SW 1271 (cell line): ENCODE measurements at places on chromosomes 2 and 18.

- DNase-seq, result no peak
Measured at GRCh38 chr18:22344445-22344844, 73.3 kb downstream of the CTAGE1 start.

GRCh38 chr2:219515874-219516629, 1.8 kb downstream of the ASIC4 start:
- DNase-seq, result no peak

- no peak for DNase-seq
Measured at GRCh38 chr2:122749405-122749804, 994.0 kb downstream of the TSN start.

DNA sequence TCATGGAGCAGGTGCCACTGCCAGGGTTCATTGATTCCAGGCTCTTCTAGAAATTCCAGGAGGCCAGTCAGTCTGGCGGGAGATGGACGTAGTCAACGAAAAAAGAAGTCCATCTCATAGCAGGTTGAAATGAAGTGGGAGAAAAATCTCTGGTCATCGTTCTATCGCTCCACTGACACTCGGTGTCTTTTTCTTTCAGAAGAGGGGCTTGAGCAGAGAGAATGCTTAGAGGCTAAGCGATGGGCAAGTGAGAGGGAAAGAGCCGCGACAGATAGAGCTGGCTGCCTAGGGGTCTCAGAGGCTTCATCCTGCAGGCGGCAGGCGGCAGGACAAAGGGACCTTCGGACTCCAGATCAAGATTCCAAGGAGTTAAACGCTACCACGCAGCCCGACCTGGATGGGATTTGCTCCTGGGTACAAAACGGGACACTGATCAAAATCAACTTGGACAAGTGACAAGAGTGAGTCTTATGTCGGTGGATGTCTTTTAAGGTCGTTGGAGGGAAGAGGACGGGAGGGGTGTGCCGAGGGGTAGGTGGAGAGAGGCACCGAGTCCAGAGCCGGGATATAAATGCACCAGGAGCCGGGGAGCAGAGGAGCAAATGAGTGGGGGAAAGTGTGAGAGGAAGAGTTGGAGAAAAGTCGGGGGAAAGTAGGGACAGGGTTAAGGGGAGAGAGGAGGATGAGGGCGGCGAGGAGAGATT, 677 bp upstream of the TMEM178A start:
- DNase-seq, result no peak

DNA sequence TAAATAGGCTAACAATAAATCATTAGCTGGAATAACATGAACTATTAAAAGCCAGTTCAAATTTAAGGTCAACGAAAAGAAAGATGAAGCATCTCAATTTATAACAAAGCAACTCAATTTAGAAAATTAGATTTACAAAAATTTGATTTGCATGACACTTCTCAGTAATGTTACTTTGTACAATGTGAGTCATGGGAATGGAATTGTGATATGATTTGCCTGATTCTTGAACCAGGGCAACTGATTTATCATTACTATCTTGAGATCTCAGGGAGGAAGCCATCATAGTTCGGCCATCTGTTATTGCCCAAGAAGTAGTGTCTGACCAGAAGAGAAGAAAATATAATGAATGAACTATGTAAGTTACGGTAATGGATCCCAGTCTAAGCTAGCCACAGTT, 193.1 kb downstream of the RIT2 start:
- DNase-seq, result no peak

GRCh38 chr18:46596119-46596518, 60.9 kb downstream of the LOXHD1 start:
- no peak for DNase-seq

- no peak for DNase-seq
Measured at GRCh38 chr2:26542194-26542455, 64.2 kb upstream of the OTOF start.

DNA sequence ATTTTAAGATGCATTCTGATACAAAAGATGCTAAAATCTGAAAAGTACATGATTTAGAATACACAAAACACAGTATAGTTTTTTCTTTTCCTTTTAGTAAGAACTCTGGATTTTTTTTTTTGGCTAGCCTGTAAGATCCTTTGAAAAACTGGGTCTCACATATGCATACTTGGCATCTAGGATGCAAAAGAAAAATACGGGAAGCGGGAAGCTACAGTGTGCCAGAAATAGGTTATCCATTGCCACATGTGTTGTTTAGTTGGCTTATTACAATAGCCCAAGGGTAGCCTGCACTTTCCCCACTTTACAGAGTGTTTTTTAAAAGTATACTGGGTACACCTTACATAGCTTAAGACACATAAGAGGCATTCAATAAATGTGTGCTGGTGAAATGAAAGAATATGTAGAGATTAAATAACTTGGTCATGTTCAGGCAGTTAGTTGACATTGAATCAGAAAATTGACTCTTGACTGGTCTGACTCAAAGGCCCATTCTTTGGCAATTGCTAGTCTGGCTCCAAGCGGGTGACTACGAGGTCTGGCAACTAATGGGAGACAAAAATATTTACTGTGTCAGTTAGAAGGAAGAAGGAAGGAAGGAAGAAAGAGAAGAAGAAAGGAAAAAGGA, 286.8 kb upstream of the TRIB2 start:
- no peak for DNase-seq

DNA sequence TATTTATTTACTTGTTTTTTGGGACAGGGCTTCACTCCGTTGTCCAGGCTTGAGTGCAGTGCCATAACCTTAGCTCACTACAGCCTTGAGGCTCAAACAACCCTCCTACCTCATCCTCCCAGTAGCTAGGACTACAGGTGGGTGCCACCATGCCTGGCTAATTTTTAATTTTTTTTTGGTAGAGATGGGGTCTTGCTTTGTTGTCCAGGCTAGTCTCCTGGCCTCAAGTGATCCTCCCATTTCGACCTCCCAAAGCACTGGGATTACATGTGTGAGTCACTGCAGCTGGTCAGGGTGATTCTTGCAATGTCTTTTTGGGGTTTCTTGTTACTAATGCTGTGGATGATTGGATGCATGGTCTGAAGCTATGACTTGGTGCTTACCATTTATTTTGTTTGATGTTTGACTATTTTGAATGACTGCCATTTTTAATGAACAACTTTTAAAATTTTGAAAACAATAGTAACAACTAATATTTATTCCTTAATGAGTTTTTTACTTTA, 6.5 kb downstream of the CERS6 start:
- no peak for DNase-seq

GRCh38 chr2:226813148-226813701, 13.6 kb upstream of the IRS1 start:
- DNase-seq, result no peak

DNA sequence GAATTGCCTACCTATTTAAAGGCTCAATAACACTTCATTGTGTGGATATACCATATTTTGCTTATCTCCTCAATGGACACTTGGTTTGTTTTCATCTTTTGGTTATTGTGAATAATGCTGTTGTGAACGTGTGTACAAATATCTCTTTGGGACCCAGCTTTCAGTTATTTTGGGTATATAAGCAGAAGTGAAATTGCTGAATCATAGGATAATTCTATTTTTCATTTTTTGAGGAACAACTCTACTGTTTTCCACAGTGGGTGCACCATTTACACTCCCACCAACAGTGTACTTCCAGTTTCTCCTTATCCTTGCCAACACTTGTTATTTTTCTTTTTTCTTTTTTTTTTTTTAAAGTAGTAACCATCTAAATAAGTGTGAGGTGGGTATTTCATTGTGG, 29.0 kb downstream of the PTPN4 start:
- DNase-seq, result no peak

DNA sequence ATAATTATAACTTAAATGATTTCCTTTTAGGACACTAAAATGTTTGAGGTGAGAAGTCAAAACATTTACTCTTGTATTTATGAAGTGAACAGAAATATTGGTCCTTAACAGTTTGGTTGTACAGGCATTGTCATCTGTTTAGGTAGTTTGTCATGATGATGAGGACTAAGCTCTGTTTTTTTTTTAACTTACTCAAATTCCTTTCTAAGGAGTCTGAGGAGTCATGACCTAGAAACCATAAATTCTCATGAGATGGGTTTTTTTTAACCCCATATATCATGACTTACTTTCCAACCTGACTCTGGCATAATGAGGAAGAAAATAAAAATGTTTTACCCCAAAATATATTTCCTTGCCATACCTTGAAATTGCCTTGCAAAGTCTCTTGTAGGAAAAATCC, 1176.2 kb downstream of the SUCLG1 start:
- DNase-seq, result no peak

- DNase-seq, result no peak
Measured at GRCh38 chr2:18154812-18155211, 276.3 kb downstream of the KCNS3 start.

DNA sequence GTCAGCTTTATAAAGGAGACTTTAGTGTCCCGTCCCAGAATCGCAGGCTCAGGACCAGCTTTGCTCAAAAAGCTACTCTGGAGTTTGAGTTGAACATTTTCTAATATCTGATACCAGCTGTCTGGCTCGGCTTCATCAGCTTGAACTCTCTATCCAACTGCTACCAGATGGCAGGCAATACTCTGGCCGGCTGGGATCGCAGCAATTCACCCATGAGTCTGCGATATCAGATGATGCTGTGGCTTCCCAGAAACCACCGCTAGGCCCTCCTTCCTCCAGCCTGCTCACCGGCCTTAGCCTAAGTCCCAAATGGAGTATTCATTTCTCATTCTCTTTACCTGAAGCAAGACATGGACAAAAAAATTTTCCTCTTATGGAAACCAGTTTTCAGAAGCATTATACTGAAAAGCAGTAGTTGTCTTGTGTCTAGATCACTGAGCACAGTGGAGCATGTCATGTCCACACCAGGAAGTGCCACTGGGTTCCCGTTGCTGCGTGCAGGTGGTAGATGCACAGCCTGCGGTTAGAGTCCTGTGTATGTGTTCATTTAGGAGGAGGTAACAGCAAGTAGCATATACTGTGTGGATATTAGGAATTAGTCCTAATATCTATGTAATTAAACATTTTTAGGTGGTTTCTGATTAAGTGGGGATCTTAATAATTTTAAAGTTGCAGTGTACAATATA, 162.0 kb upstream of the SOX11 start:
- DNase-seq, result no peak

- no peak for DNase-seq
Measured at GRCh38 chr2:189260361-189260814, 80.8 kb upstream of the COL5A2 start.

DNA sequence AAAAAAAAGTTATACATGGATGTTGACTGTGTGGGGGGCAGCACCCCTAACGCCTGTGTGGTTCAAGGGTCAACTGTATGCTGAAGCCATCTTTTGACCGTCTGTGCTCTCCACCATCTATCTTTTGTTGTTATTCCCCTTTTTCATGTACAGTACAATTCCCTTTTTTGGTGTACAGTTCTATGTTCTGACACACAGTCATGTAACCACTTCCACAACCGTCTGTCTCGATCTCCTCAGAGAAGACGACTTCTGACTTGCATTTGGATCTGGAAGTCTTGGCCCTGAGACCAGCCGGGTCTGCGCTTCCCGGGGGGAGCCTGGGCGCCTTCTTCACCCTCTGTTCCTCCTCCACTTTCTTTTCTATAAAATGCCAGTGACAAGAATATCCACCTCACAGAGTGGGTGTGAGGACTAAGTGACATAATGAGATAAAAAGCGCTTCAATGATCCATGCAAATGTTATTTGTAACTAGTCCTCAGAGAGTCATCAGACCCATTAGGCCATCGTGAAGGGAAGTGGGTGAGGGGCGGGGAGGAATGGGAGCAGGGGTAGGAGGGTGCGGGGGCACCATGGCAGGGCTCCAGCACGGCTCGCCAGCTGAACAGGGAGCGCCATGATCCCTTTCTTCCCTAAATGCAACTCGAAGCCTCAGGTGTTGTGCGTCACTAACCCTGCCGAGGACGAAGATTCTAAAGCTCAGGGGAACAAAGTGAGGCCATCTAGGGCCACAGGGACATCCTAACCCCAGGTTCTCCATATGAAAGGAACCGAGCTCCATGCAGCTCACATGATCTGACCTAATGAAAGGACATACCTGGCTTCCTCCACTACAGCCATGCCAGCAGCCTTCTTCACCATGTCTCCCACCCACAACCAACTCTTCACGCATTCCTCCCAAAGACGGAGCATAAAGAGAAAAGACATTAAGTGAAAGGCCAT, 16.6 kb downstream of the ADCY3 start:
- DNase-seq, result no peak

DNA sequence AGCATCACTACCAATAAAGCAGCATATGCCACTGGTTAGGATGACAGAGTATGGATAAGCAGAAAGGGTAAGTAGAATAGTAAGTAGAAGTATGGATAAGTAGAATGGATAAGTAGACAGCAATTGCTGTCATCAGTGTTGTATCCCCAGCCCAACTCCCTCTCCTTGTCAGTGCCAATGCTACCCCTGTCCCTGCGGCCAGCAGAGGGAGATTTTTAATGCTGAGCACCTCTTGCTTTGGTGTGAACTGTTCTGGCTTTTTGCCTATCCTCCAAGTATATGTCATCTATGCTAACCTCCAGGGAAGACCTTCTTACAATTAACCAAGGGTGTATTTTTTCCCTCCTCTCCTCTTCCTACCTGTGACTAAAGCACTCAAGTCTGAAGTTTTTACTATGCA, 136.7 kb upstream of the SPHKAP start:
- peak; percentile 5 for DNase-seq

- DNase-seq, result no peak
Measured at GRCh38 chr2:168482269-168482668, 26.2 kb downstream of the CERS6 start.

- no peak for DNase-seq
Measured at GRCh38 chr2:119184512-119184911, 26.0 kb upstream of the C1QL2 start.

DNA sequence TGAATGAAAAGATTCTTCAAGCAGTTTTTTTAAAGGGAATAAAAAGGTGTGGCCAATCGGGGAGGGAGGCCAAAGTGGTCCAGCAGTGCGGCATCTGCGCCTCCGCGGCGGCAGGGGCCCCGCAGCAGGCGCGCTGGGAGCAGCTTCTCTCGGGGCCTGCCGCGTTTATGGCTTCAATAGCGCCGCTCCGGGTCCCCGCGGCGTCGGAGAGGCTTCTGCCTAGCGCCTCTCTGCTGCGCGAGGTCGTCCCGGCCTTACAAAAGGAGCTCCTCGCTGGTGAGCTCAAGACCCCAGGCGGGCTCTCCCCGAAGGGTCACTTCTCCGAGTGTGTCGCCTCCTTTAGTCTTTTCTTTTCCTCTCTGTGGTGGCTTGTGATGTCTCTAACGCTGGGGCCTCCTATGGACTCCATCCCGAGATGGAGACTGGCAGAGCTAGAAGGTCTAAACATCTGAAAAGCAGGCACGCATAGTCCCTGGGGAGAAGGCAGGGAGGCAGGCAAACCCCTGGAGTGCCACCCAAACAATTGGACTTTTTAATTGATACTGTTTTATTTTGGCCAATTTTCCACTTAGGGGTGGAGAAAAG, 67.1 kb downstream of the SUMO1 start:
- DNase-seq, result no peak

DNA sequence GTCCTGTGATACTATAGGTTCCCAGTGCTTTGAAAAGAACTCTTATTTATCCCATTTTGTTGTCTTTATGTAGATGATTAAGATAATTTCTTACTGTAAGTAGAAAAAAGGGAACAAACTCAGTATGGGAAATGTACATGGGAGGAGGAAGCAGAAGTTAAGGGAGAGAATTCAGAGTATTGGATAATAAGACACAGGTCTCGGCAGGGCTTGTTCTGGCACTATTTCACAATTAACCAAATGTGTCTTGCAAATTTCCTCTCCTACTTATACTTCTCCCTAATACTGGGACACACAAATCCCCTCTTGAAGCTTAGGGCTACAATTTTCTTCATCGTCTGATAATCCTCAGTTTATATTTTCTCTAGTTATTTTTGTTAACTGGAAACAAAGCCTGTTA, 744.0 kb downstream of the ADCYAP1 start:
- no peak for DNase-seq

- DNase-seq, result no peak
Measured at GRCh38 chr2:203201426-203201825, 37.4 kb upstream of the CYP20A1 start.
